ENCODE measurements at places on chromosomes 5 and 9.

DNA sequence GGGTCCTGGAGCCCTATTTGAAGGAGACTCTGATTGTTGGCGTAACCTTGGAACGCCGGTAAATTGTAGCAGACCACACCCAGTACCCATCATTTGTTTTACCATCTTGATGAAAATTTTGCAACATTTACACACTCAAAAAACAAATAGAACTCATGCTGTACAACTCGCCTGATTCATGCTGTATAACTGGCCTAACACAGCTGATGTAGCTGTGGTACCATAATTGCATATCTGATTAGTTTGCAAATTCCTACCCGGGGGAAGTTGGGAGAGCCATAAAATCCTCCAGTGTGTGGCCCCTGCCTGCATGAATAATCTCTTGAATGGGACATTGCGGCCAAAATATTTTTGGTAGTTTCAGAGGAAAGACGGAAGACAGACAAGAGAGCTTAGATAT lies 9.7 kb downstream of the NIPAL4 start:
- DNase-seq, result no peak

- no peak for DNase-seq
Observed at GRCh38 chr5:157275403-157275802, 9.5 kb downstream of the CYFIP2 start.

DNA sequence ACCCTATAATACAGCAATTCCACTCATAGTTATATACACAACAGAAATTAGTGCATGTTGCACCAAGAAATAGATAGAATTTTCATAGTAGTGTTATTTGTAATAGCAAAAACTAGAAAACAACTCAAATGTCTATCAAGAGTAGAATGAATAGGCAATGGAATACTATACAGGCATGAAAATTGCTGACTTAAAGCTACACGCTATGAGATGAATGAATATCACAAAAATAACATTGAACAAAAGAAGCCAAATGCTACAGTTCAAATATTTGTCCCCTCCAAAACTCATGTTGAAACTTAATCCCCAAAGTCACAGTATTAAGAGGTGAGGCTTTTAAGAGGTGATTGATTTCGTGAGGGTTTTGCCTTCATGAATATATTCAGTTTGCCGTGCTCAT lies 215.1 kb downstream of the FRMD3 start:
- DNase-seq, result no peak

DNA sequence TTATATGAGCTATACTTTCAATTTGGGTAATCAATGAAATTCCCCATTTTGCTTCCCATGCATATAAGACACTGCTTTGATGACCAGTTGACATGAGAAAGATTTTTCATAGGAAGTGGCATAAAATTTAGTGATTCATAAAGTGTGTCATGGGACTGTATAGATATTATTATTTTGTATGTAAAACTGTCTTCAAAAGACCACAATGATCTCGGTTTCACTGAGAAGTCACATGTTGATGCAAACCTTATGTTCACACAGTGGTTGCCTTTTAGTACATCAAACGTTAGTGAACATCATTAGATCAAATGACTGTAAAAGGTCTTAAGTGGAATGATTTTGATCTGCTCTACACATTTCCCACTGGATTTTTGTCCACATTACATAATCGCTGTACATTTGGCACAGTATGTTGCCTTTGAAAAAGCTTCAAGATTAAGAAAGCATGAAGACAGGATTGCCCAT lies 349.2 kb upstream of the MEF2C start:
- DNase-seq, result no peak

DNA sequence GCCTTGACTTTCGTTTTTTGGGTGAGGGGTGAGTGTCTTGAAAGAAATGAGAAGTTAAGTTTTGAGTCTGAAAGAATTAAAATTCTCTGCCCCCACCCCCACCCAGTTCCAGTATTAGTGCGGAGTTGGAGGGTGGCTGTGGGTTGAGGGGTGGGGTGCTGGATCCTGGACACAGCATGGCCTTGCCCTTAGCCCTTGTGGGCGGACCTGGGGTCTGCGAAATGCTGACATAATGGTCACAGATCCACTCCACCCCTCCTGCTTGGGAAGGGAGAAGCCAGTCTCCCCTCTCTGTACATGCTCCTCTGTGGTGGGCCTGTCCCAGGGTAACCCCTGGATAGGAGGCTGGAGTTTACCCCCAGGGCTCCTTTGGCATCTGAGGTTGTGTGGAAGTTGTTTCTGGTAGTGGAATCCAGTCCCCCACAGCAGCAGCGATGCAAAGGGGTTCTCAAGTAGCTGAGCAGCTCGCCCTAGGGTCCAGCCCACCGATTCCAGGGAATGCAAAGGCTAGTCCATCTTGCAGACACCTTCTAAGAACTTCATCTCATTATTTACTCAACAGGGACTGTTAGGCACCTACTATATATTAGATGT lies 42.8 kb upstream of the TCF7 start:
- DNase-seq, result no peak

- DNase-seq, result no peak
Observed at GRCh38 chr9:91282292-91282691, 79.4 kb downstream of the AUH start.

Data from WERI-Rb-1 (cell line).